Activated naive CD4-positive, alpha-beta T cell treated with anti-CD3 and anti-CD28 coated beads, Interleukin-2, amount 50 U/mL, for 72 hours (primary cell): ENCODE measurements at places on chromosomes 16 and 17.

DNA sequence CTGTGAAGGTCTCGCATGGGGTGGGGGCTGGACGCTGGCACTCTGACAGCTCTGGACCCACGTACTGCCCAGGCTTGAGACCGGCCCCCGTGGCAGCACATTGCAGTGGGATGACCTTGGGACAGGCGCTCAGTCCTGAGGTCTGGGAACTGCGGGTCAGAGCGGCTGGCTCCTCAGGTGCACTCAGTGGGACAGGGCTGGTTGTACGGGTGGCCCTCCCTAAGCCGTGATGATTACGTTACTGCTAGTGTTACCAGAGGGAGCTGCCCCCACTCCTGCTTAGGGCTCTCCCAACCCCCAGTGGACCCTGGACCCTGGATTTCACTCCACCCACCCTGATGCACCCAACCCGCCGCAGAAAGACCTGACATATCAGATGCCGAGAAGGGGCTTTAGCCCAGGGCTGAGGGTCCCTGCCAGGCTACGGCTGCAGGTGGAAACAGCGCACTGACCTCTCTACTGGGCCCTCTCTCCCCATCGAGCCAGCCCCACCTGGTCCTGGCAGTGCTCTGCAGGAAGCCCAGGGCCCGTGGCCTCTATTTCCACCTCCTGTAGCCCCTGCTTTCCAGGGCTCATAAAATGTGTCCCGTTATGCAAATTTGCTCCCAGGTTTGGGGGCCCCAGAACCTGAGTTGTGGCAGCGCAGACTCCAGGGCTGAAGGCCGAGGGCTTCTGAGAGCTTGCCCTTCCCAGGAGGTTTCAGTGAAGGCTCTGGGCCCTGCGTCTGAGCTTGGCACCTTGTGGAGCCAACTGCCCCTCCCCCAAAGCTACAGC, 77.2 kb downstream of the RTN4RL1 start:
- DNase-seq = no peak

DNA sequence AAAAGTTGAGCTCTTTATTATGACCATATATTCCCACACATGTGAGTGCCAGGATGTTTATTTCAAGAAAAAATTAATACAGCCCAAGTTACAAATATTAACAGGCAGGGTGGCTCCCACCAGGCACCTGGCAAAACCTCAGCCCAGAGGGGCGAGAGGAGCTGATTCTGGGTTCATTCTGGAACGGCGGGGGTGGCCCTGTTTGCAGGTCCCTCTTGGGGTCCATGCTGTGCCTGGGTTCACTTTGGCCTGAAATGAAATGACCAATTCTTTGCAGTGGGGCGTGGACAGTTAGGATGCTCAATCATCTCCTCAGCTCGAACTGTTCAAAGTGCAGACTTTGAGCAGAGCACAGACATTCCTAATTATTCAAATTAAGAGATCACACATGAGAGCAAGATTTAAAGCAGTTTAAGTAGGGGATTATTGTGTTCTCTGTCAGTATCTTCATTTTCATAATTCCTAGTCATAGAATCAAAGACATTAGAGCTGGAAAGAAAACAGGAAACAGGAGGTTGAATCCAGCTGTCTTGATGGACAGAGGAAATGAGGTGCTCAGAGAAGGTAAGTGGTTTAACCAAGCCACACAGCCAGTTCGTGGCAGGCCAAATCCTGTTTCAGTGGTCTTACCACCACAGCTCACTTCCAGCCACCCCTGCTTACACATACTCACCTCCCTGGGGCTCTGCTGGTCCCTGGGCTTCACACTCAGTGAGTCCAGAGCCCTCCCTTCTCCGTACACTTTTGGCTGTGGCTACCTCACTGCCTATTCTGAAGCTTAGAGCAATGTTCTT, 363.9 kb upstream of the TNRC6C start:
- DNase-seq = peak; percentile 56

- no peak for DNase-seq
These were observed 270.5 kb upstream of the SDK2 start for GRCh38 chr17:73914536-73915274.

- no peak for DNase-seq
These were observed 17.4 kb downstream of the CNTNAP4 start for GRCh38 chr16:76294396-76295214.

DNA sequence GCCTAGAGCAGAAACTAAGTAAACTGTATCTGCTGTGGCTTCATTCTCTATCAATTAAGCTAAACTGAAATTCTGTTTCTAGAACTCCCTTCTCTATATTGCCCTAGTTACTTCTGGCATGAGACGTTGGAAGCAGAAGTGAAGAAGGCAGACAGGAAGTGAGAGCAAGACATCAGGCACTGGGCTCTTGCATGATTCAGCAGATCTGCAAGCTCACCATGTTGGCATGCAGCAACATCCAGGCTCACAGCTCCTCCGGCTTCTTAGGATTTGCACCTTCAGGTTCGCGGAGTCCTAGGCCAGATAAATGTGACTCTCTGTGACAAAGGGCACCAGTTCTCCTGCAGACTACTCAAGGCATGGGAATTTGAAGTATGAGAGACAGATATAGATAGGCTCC, 148.3 kb downstream of the CDH8 start:
- DNase-seq = no peak

- no peak for DNase-seq
These were observed 175.6 kb downstream of the PCTP start for GRCh38 chr17:55926276-55926990.

- DNase-seq = no peak
These were observed at the start of gene GNG13 for GRCh38 chr16:799948-800833. TSS of gene GNG13 (minus strand) at chr16:800734. CDS start at chr16:799077, 1,657 bp downstream.

GRCh38 chr17:38352245-38353085, 821 bp downstream of the SOCS7 start:
- peak; percentile 22 for DNase-seq

- no peak for DNase-seq
These were observed 78.5 kb downstream of the MRC2 start for GRCh38 chr17:62705778-62706597.

DNA sequence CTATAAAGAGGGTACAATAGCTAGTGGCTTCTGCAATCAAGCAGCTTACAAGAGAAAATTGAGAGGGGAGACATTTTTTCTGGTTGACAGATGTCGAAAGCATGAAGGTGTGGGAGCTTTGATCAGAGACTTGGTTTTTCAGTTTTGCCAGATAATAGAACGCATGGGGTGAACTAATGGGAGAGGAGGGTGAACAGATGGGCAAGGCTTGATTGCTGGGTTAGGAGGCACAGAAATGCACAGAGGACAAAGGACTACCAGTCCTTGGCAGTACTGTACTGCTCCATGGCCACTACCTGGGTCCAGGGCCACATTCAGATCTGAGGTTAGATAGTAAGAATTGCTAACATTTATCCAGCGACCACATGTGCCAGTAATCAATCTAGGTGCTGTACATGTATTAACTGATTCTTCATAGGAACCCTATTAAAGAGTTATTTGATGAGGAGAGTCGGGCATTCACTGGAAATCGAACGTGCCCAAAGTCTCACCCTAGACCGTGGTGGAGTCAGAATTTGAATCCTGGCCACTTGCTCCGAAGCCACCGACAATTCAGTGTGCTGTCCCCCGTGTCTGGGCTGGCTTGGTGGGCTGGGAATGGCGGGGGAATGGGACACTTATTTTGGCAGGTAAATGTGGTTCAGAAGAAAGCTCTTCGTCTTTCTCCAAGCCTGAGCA, 873 bp upstream of the KSR1 start:
- no peak for DNase-seq
